Activated CD8-positive, alpha-beta memory T cell treated with anti-CD3 and anti-CD28 coated beads for 4 hours (primary cell): ENCODE measurements at places on chromosomes 12 and 14.

DNA sequence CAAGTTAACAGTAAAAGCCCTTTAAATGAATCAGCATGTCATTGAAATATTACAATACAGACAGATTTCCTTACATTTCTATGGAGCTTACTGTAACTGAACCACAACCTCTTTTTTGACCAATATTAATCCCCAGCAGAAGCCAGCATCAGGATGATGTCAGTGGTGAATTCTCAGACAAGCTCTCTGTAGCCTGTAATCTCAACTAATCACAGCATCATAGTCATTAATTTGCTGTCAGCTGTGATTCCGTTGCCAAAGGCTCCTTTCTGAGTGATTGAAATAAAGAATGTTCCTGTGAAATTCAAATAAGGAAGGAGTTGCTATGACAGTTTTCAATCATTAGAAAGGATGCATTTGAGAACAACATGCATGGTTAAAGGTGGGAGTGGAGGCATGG is 323.1 kb downstream of the PDZRN4 start:
- DNase-seq = no peak

GRCh38 chr12:108446766-108447165 is 68.3 kb upstream of the FICD start:
- DNase-seq = no peak

DNA sequence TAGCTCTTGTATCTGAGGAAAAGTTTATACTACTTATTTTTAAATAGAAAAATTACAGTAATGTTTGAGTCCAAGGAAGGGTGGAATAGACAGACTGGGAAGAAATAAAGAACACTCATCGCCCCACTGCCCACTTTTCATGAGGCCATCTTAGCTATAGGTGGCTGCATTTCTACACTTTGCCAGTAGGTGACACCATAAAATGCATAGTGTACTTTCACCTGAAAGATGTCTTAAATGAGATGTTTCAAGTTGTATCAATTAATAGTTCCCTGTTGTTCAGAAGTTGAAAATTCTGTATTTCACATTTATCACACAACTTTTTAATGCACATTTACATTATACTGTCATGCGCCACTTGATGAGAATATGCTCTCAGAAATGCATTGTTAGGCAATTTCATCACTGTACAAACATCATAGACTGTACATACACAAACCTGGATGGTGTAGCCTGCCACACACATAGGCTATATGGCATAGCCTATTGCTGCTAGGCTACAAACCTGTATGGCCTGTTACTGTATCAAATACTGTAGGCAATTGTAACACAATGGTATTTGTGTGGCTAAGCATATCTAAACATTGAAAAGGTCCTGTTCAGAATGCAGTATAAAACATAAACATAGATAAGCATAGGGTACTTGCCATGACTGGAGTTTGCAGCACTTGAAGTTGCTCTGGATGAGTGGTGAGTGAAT is 27.6 kb downstream of the PMCH start:
- DNase-seq = no peak

DNA sequence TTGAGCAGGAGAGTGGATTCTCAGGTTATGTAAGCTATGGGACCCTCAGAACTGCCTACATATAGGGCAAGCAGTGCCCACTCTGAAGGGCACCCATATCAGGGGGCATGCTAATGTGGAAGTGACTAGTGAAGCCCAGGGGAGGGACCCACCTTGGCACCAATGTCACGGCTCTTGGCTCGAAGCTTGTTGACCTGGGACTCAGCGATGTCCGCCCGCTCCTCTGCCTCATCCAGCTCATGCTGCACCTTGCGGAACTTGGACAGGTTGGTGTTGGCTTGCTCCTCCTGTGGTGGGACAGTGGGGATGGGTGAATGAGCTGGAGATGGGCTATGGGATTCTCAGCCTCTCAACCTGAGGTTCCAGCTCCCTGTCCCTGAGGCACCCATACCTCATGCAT is 5.4 kb downstream of the CMTM5 start:
- no peak for DNase-seq

DNA sequence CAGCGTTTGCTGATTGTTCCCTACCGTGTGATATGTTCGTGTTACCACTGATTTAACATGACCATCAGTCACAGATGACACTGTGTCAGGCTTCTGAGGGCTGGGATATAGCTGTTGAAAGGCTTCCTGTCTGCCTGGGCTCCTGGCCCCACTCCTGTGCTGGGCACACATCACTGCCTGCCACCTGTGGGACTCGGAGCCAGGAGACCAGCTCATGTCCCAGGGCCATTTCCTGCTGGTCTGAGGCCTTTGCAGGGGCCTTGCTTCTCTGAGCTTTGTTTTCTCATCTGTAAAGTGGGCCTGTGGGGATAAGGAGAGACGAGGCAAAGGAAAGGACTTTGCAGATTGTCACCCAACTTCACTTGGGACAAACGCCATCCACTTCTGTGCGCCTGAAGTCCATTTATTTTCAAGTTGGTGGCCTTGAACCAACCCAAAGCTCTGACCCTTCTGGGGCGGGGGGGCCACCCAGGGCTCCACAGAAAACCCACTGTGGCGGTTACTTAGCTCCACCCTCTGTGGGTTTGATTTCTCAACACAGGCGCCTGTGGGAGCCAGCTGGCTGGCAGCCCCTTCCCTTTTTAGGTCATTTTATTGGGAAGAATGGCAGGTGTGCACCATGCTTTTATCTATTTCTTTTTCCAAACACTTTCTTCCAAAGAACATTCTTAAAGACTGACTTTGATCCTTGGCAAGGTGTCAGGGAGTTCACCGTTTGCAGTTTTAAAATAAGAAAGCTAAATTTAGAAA is 54.1 kb downstream of the BEGAIN start:
- no peak for DNase-seq
